ENCODE measurements at places on chromosomes 11 and 22. TPM values are rescaled to one million over a fixed set of nuclear protein-coding genes. Genes with fewer than 3 reads are reported as not detected.

LARGE1 gene
- total RNA-seq: 0.17 TPM

SLC22A6 gene
- total RNA-seq: not detected

OR51A7 gene
- not detected for total RNA-seq

FGF4 gene
- total RNA-seq: not detected

IL18BP gene
- total RNA-seq: 6.6 TPM

SFI1 gene
- total RNA-seq: 143 TPM

CALCA gene
- total RNA-seq: not detected

KCNA4 gene
- not detected for total RNA-seq

OR2D3 gene
- not detected for total RNA-seq

OVCH2 gene
- not detected for total RNA-seq
